ENCODE measurements at places on chromosomes 6 and 20.

DNA sequence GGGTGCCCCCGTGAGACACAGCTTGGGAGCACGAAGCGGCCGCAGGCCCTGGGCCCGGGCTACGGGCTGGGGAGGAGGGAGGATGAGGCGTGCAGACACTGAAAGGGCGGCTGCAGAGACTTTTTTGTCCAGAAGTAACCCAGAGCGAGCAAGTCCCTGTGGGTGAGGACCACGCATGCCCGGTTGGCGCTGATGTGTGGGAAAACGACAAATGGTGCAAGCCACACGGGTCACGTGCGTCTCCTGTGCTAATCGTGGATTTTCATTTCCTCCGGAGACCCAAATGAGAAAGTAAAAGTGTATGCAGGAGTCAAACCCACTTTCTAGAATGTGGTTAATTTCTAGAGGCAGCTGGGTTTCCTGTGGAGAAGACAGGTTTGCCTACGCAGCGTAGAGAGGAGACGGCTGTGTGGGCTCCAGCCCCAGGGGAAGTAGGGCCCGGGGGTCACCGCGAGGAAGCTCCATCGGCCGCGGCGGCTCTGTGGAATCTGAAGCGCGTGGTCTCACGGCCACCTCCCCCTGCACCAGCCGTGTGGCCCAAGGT lies 19.0 kb downstream of the DLL1 start:
- peak; percentile 55 for DNase-seq

- DNase-seq = no peak
These were observed 431 bp downstream of the LOC128125822 start for GRCh38 chr6:63572747-63573075.

GRCh38 chr6:72716916-72717315 lies 95.1 kb downstream of the KCNQ5 start:
- DNase-seq = no peak

GRCh38 chr6:73081955-73082354 lies 143.3 kb downstream of the KHDC1L start:
- DNase-seq = no peak

- no peak for DNase-seq
These were observed 44.2 kb upstream of the ARFGEF2 start for GRCh38 chr20:48877304-48877703.

GRCh38 chr6:51619042-51619799 lies 468.2 kb downstream of the PKHD1 start:
- no peak for DNase-seq

DNA sequence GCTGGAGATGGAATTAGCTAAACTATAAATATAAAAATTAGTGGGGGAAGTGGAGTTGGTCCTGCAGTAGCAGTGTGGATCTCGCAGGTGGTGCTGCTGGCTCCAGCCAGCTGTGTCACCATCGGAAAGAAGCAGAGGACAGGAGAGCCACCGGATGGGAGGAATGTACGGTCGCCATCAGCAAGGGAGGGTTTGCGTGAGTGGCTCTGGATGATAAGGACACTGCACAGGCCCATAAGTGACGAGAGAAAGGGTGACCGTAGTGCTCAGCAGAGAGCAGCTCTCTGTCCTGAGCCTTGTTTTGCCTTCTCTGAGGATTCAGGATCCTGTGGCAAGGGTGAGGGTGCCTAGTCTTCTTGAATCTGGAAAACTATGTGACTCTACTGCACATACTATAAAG lies 378.7 kb downstream of the ZFAND3 start:
- no peak for DNase-seq

GRCh38 chr6:148657048-148657447 lies 89.8 kb upstream of the UST start:
- no peak for DNase-seq

DNA sequence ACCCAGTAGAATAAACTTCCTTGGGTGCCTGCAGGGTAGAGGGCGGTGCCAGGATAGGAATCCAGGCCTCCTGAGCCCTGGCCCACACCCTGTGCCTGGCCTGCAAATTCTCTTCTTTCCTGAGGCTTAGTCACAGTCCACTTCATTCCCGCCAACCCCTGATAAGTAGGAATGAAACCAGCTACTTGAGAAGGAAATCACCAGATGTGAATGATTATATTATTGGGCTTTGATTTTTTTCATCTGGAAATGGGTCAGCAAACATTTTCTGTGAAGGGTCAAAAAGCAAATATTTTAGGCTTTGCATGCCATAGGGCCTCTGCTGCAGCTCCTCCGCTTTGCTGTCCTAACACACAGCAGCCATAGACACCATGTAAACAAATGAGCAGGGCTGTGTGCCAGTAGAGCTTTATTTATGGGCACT lies 50.2 kb downstream of the STK35 start:
- no peak for DNase-seq

DNA sequence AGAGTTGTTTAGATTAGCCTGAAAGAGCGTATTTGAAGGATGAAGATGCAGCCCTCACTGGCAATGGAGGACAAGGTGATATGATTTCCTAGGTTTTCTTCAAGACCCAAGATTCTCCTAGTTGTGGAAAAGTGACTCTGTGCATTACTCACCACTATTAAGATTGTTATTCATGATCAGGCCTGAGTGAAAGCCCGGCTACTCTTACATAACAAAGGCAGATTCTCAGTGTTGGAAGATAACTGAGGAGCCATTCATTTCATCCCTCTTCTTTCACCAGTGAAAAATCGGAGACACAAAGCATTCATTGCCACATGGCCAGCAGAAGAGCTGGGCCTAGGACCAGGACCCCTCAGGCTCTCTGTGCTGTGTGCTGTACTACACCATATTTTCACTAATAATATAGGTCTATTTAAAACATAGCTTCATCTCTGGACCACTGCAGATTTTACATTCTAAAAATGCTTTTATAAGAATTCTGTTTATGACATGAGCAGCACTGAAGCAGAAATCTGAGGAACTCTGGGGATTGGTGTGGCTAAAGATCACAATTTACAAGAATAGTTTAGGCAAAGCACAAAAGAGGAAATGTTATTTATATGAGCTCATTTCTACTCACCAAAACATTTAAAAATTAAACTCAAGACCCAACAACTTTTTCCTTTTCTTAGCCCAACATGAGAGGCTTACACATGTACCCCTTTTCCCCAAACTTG lies 181.9 kb upstream of the CCN2 start:
- DNase-seq = no peak
